WERI-Rb-1 (cell line): ENCODE measurements at places on chromosomes 3 and 15.

DNA sequence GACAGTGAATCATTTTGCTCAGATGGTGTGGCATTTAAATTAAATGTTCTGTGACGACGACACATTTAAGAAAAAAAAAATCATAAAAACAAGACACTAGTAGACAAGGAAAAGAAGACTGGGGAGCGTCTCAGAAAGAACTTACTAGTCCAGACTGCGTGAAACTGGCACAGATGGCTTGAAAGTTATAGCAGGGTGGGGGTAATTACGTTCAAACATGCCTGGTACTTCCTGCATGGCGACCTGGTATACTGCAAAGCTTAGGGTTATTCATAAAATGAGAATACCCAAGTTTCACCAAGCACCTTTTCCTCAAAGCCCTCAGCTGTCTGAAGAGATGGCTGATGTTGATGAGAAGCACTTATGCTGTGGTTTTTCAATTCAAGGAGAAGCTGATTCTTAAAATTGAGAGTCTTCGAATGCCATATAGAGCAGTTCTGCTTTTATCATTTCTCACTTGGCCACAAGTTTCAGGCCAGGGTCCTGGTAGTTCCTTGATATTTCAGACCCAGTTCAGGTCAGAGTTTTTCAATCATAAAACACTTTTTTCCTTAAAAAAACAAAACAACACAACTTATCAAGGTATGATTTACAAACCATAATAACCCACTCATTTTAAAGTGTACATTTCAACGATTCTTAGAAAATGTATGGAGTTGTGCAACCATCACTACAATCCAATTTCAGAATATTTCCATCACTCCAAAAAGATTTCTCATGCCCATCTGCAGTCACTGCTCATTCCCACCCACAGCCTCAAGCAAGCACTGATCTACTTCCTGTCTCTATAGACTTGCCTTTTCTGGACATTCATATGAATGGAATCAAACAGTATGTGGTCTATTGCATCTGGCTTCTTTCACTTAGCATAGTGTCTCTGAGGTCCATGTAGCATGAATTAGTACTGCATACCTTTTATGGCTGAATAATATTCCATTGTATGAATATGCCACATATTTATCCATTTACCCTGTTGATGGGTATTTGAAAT, 24.7 kb downstream of the PCOLCE2 start:
- no peak for DNase-seq

DNA sequence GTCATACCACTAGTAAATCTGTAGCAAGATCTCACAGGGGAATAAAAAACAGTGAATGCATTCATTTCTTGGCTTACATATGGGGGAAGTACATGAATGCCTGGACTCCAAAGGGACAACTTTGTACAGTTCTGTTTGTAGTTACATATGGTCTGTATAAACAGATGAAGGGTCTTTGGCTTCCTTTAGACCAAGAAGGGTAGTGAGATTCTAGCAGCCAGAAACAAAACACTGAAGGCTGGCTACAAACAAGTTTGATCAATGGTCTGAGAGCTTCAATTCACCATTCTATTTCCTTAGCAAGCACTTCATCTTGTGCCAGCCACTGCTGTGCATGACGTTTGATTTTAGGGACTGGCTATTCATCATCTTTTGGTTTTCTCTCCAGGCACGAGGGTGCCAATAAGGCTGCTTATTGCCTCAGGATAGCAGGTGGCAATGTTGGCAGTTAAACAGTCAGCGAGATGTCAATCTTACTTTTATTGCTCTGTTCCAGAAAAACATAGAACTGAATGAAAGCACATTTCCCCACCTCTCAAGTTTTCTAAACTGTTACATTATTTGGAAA, 313.7 kb upstream of the COL8A1 start:
- no peak for DNase-seq

- no peak for DNase-seq
Measured at GRCh38 chr3:66854601-66855151, 143.4 kb upstream of the KBTBD8 start.

GRCh38 chr3:173958805-173959204, 561.3 kb downstream of the NLGN1 start:
- DNase-seq = no peak

- no peak for DNase-seq
Measured at GRCh38 chr3:150232992-150233451, 175.1 kb upstream of the TSC22D2 start.

- DNase-seq = peak; percentile 18
Measured at GRCh38 chr3:26118165-26118564, 328.3 kb downstream of the OXSM start.

DNA sequence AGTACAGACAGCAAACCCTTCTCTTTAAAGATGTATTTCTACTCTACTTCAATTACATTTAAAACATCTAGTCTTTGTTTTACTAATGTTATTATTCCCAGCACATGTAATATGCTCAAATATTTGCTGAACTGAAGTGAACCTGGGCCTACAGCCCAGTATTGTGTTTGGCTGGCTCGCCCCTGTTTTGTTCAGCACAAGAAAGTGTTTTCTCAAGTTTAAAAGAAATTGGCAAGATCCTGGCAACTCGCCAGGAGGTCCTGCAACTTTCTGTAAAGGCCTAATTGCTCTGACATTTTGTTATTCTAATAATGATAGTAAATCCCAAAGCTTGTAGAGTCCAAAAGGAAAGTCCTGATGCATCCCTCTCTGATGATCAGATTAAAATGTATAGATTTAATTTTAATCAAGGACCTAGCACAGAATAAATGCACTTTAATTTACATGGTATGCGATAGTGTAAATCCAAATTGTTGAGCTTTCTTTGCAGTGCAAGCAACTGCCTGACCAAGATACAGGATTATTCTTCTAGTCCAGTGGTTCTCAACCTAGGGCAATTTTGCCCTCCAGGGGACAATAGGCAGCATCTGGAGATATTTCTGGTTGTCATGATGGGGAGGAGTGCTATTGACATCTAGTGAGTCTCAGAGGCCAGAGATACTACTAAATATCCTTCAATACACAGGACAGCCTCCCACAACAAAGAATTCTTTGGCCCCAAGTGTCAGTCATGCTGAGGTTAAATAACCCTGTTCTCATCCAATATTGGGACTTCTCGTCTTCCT, 35.7 kb upstream of the TMOD3 start:
- DNase-seq = no peak

- peak; percentile 73 for DNase-seq
Measured at GRCh38 chr3:79086514-79086913, 681.3 kb downstream of the ROBO1 start.

GRCh38 chr15:42108189-42108588, 13.8 kb upstream of the PLA2G4D start:
- no peak for DNase-seq

- no peak for DNase-seq
Measured at GRCh38 chr3:54225841-54226528, 103.6 kb downstream of the CACNA2D3 start.

DNA sequence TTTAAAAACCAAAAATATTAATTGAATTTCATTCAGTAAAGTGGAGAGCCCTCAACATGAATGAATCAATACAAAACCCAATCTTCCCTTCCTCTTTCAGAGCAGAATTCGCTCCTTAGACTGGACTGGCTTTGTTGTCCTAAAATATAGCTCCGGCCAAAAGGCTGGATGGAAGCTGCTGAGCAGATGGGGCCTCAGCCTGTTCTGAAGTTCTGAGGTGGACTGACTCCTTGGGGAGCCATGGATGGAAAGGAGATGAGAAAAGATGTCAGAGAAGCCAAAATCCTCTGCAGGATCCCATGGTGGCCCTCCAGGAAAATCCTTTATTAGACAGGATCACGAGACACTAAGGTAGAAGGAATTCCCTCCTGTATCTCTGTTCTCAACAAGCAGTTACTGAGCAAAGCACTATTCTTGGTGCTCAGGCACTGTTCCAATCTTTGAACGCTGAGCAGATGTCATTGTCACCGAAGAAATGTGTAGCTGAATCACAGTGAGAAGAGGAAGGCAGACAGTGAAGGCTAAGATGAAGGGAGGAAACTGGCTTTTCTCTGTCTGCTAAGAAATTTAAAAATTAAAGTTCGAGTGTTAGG, 122.0 kb downstream of the SEMA6D start:
- no peak for DNase-seq

- DNase-seq = no peak
Measured at GRCh38 chr3:103295974-103296570, 861.3 kb downstream of the ZPLD1 start.

- DNase-seq = no peak
Measured at GRCh38 chr3:7897655-7898054, 604.0 kb upstream of the LMCD1 start.

DNA sequence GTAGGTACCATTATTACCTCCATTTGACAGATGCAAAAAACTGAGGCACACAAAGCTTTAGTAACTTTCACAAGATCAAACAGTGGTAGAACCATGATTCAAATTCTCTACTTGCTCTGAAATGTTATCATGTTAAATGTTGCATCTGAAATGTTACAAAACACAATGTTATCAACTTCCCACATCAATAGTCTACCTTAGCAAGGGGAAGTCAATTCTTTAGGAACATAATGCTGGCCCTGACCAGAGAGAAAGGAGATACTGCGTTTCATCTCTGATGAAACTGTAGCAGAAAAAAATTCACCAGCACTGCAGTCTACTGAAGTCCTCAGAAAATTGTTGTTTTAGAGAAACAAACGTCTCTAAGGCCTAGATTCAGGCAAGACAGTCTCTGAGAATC, 174.1 kb downstream of the SATB1 start:
- DNase-seq = no peak

DNA sequence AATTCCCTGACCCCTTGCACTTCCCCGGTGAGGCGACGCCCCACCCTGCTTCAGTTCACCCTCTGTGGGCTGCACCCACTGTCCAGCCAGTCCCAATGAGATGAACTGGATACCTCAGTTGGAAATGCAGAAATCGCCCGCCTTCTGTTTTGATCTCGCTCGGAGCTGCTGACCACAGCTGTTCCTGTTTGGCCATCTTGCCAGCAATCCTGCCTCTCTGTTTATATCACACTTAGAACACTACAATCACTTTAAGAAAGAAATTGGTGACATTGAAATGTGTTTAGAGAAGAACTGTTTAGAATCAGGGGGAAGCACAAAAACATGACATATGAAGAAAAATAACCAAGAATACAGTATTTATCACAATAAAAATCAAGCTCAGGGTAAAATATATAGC, 127.5 kb upstream of the SUCLG2 start:
- no peak for DNase-seq

DNA sequence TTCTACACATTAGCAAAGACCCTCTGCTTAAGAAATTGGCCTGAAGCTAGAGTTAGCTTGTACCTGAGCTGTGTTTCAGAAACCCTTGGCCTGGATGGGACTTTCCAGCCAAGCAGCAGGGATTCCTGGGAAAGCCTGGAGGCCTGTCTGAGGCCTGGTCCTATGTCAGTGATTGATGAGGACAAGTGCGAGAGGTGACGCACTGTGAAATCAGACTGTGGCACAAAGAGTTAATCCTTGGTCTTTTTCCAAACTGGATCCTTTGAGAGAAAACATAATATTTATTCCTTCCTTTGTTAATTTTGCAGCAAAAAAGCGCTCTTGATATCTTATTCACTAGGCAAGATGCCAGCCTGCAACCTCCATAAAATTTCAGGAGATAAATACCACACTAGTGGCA, 225.0 kb upstream of the ATP11B start:
- no peak for DNase-seq

DNA sequence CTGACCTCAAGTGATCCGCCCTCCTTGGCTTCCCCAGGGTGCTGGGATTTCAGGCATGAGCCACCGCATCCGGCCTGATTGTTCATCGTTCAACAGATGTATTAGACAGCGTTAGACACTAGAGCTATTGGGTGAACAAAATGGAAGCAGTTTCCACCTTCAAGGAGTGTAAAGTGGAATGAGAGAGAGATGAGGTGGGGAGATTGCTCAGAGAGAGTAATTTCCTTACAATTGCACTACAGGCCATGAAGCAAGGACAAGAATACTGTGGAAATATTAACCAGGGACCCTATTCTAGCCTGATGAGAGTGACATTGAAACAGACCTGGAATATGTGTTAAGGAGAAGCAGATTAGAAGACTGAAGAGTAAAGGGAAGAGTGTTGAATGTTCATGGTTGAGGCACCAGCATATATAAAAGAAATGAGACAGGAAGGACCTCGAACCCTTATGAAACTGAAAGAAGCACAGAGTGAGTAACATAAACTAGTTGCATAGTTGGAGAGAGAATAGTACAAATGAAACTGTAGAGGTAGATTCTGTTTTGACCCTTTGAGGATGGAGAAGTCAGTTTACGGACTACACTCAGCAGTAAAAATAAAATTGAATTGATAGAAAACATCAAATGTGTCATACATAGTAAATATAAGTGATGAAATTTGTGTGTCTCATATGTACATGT, 7.2 kb downstream of the RTF1 start:
- DNase-seq = no peak

DNA sequence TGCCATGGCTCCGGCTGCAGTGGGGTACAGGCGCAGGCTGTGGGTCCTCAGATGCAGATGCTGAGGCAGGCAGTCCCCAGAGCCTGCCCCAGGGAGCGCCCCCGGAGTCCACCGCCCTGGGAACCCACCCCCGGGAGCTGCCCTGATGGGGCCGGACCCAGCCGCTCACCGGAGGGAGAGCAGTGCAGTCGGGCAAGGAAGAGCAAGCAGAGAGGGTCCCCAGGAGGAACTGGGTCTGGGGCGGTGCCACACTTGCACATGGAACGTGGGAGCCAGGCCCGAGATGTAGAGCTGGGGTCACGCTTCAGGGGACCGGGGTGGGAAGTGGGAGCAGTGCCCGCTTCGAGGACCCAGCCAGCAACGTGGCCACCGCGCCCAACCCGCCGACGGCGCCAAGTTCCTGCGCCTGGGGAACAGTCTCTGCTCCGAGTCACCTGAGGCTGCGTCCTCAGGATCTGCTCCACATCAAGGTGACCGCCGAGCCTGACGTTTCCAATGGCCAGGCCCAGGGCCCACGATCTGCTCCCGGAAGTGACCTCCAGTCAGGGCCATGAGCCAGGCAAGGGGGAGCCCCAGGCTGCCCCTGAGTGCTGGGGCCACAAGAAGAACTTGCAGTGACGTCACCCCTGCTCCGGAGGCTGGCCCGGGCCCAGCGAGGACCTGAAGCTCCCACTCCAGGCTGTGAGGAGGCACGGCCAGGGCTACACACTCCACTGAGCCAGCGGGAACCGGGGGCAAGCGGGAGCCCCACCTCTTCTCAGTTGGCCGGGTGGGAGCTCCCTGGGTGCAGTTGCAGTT, 27.0 kb upstream of the TFG start:
- no peak for DNase-seq
